ENCODE measurements at places on chromosomes 3 and 15.
A peak's percentile ranks its signal among the peaks of the same experiment; 100 is the strongest.

GRCh38 chr3:151687076-151687475 is 46.7 kb upstream of the AADACL2 start:
- DNase-seq = no peak

DNA sequence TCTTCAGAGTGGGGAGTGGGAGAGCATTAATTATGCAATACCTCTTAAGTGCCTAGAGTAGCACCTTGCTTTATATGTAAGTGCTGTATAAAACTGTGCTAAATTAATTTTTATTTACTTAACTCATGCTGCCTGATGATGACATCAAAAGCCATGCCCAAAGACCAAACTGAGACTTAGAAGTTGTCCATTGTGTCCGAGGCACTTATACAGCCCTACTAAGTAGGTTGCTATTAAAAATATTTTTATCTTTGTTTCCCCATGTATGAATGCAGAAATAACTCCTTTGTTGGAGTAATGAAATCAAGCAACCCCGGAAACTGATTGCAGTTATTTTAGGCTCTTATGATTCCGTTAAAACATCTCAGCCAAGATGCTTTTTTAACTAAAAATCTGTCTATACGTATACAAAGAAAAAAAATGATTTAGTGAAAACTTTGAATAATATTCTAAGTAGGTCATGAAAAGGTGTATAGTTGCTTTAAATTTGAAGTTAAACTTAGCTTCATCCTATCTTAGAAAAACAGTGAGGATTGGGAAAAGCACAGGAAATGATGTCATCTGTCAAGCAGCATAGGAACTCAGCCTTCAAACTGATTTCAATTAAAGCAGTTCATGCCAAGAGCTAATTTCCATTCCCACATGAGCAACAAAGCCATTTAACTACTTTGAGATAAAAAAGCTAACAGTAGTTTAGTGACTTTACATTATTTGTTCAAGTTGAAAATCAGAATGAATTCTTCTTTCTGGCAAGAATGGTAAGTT is 43.0 kb downstream of the FBN1 start:
- DNase-seq = no peak

DNA sequence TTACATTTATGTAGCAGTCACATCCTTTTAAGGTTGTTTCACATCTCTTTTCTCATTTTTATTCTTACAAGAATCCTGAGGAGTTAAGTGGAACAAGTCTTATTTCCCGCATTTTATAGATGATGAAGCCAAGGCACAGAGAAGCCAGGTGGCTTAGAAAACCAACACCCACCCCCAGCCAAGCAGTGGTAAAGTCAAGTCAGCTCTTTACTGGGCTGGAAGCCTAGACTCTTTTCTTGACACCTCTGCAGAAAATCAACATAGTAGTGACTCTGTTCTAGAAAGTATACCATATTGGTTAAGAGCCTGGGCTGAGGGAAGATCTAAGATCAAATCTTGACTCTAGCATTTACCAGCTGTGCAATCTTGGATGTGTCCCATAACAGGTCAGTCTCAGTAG is 195.7 kb downstream of the KCNAB1 start:
- no peak for DNase-seq

DNA sequence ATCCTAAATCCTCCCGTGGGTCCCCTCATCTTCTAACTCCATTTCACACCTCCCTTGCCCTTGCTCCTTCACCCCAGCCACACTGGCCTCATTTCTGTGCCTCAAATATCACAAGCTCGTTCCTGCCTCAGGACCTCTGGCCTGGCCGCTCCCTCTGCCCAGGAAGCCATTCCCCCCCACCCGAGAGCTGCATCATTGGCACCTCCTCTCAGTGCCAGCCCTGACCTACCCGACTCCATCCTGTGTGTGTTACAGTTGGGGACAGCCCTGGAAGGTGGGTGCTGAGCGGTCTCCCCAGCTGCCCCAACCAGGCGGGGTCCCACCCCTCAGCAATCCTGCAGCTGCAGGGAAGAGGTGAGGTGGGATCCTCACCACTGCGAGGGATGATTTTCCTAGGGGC is 14.5 kb downstream of the PLXND1 start:
- DNase-seq = no peak

DNA sequence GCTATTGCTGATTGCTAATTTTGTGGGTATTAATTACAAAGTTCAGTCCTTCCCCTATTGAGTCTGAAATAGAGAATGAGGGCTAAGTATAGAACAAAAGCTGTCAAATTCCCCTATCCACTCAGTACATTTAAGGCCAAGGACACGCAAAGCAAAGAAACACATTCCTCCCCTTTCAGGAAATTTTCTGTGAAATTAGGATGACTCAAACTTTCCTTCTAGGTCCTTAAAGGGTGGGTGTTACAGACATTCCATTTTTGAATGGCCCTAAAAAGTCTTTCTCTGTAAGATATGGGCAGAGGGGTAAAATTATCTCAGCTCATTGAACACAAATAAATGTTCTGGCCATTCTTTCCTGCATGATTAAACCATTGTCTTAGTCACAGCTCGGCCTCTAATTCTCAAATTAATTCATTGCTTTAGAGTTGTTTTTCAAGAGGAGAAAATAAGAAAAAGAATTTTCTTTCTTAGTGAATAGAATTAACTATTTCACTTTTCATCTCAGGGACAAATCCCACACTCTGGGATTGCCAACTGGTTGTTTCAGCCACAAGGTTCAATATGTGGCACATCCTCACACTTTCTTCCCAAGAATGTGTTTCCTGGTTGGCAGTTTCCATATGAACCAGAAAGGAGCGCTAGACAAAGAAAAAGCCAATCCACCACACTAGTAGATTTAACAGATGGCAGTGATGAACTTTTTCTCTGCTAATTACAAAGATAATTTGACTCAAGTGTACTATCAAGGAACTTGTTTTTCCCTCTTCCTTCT is 424.1 kb downstream of the ZNF385D start:
- no peak for DNase-seq

- no peak for DNase-seq
Measured at GRCh38 chr3:74562558-74563269, 51.7 kb downstream of the CNTN3 start.

- no peak for DNase-seq
Measured at GRCh38 chr3:111811811-111812210, 47.3 kb upstream of the PHLDB2 start.

DNA sequence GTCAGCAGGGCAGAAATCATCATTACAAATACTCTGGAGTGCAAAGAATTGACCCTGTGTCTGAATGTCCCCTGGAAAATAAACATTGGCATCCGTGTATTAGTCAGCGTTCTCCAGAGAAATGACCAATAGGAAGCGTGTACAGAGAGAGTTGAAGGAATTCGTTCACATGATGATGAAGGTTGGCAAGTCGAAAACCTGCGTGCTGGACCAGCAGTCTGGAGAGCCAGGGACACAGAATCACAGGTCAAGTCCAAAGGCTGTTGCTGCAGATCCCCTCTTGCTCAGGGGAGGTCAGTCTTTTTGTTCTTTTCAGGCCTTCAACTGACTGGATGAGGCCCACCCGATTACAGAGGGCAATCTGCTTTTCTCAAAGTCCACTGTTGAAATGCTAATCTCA is 16.6 kb downstream of the GP9 start:
- DNase-seq = no peak

DNA sequence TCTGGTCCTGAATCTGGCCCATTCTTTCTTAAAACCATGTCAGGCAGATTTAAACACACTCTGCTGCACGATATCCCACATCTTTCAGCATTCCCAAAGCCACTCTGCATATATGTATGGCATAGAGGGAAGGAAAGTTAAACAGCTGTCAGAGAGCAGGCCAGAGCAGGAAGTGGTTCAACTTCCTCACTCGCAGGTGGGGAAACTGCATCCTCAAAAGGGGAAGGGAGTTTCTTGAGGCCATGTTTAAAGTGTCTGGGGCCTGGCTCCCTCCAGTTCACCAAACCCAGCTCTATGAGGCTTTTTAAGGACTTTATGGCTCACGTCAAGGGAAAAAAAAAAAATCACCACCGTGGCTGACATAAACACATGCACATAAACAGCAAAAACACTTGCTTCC is 123.1 kb downstream of the OPA1 start:
- DNase-seq = peak; percentile 21

DNA sequence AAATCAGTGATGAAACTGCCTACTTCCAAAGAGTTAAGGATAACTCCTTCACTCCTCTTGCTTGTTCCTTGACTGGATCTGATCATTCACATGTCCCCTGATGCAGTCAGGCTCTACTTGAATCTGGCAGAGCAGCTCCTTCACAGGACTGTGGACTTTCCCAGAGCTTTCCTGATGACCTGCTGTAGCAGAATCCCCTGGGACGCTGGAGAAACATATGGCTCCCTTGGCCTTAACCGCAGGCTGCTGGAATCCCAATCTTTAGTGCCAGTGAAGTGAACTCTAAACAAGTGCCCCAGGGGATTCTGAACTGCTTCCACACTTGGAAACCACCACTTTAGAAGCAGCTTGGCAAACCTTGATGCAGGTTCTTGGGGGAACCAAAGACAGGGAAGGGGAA is 217.8 kb downstream of the CHST2 start:
- no peak for DNase-seq

- DNase-seq = no peak
Measured at GRCh38 chr3:57446318-57446841, 97.8 kb downstream of the DNAH12 start.

DNA sequence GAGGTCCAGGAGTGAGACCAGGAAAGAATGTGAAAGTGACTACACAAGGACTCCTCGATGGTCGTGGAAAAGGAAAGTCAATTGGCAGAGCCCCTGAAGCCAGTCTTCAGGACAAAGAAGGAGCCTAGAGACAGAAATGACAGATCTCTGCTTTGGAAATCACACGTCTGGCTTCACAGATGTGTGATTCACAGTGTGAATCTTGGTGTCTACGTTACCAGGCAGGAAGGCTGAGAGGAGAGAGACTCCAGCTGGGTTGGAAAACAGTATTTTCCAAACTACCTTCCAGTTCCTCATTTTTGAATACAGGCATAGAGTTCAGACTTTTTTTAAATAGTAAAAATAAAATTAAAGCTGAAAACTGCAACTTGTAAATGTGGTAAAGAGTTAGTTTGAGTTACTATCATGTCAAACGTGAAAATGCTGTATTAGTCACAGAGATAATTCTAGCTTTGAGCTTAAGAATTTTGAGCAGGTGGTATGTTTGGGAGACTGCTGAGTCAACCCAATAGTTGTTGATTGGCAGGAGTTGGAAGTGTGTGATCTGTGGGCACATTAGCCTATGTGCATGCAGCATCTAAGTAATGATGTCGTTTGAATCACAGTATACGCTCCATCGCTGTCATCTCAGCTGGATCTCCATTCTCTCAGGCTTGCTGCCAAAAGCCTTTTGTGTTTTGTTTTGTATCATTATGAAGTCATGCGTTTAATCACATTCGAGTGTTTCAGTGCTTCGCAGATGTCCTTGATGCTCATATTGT is 6.0 kb downstream of the CCR2 start:
- peak; percentile 24 for DNase-seq

DNA sequence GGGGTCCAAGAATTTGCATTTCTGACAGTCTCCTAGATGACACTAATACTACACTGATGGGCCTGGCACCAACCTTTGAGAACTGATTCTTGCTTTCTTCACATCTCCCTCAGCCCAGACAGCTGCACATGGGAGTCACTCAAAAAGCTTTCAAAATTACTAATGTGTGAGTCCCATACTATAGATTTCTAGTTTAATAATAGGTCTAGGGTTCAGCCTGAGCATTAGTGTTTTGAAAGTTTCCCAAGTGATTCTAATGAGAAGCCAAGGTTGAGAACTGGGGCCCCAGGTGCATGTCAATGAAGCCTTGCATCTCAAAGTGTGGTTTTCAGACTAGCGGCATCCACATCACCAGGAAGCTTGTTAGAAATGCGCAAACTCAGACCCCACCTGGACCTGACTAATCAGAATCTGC is 159.9 kb upstream of the CMC1 start:
- DNase-seq = no peak

- no peak for DNase-seq
Measured at GRCh38 chr3:4711680-4711992, 218.5 kb downstream of the ITPR1 start.

GRCh38 chr3:40720863-40721262 is 196.1 kb downstream of the ZNF621 start:
- DNase-seq = no peak

- DNase-seq = no peak
Measured at GRCh38 chr15:52624262-52624661, 54.9 kb downstream of the ATOSA start.

- DNase-seq = no peak
Measured at GRCh38 chr15:79248183-79248582, 34.3 kb upstream of the ANKRD34C start.

DNA sequence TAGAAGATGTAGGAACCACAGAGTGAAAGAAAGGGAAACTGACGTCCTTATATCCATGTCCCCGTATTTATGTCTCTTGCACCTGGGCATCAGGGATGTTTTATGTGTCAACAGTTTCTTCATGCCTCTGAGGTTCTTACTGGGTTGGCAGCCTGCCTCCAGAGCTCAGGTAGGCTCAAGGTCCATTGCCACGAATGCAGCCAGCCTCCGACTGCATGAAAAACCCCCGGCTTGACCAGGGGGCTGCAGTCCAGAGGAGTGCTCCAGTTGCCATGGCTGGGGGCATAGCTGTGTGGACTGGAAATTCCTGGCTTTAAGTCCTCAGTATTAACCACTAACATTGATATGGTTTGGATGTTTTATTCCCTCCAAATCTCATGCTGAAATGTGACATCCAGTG is 2.8 kb upstream of the CSPG5 start:
- DNase-seq = no peak

DNA sequence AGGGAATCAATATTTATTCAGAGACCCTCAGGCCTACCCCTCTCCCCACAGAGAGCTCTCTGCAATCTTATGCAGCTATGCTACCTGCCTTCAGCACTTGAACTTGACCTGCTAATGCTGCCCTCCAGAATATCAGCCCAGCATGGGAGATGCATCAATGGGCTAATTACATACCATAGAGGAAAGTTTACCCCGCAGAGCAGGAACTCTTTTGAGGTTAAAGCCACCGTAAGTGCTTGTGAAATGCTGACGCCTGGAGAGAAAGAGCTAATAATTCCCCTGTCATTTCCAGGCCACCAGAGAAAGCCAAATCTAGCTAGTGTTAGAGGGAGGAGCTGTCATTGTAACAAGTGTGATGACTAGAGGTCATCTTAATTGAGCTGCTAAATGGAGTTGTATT is 127.5 kb downstream of the CHST2 start:
- DNase-seq = no peak
